Glutamatergic neuron (in vitro differentiated cells): ENCODE measurements at places on chromosomes 1 and 21. TPM values are rescaled to one million over a fixed set of nuclear protein-coding genes. Genes with fewer than 3 reads are reported as not detected.

HSD3B1 gene
- not detected for total RNA-seq

SYF2 gene
- total RNA-seq: 32.6 TPM

HCRTR1 gene
- total RNA-seq: not detected

F13B gene
- not detected for total RNA-seq

AGMAT gene
- 0.22 TPM for total RNA-seq
